ENCODE measurements at places on chromosomes 6 and 20.

GRCh38 chr6:151172751-151173150 is 67.0 kb upstream of the AKAP12 start:
- DNase-seq, result no peak

DNA sequence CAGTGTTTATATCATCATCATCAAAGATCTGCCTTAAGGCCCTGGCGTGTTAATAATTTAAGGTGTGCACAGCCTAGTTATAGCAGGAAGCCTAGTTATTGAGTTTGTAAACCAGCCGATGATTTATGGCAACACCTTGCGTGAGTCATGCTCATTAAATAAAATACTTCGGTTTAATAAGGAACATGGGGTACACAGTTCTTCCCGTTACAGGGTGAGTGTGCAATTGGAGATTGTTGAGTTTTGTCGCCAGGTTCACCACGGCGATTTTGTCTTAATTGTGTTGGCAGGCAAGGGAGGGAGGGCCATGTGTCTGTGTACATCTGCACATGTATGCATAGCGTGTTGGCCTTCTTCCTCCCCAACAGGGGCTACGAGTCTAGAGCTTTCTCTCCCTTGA is 104.0 kb downstream of the TFAP2A start:
- DNase-seq, result no peak

- no peak for DNase-seq
Observed at GRCh38 chr6:142868917-142869316, 76.1 kb downstream of the HIVEP2 start.

GRCh38 chr20:15081261-15081660 is 743.8 kb upstream of the FLRT3 start:
- no peak for DNase-seq

DNA sequence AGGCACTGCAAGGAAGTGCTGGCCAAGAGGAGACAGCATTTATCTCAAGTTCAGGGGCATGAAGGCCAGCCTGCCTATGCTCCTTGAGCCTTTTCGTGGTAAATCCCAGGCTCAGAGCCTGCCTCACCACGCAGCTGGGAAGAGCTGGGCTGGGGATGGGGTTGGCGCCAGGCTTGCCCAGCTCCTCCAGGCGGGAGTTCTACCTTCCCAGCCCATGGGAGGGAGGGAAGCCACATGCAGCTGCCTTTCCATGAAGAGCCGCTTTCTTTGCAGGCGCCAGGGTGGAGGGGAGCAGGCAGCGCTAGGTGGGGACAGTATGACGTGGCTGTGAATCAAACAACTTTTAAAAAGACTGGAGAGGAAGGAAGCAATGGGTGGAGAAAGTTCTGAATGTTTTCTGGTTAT is 19.5 kb upstream of the SIRT5 start:
- DNase-seq, result no peak

GRCh38 chr6:57104336-57104735 is 14.3 kb downstream of the ZNF451 start:
- DNase-seq, result no peak

DNA sequence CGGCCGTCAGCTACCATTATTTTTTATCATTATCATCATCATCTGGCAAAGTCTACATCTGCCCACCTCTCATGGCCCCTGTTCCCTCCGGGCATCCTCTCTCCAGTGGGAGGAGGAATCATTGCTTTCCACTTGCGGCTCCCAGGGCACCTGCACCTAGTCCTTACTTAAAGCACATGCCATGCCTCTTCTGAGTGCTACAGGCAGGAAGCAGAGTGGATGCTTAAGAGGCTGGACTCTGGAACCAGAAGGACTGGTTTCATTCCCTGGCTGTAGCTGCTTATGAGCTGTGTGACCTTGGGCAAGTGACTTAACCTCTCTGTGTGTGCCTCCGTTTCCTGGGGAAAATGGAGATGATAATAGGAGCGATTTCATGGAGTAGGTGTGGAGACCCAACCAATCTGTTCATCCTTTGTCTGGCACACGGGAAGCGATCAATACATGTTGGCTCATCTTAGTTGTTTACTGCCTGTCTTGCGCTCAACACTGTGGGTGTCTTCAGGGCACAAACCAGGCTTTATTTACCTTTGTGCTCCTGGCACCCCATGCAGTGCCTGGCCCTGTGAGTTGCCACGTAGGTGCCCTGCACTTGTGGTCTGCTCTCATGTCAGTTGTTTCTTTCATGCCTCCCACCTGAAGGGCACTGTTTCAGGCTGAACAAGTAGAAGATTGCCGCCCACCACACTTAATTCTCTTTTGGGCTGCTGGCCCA is 317.0 kb upstream of the SULF2 start:
- no peak for DNase-seq

DNA sequence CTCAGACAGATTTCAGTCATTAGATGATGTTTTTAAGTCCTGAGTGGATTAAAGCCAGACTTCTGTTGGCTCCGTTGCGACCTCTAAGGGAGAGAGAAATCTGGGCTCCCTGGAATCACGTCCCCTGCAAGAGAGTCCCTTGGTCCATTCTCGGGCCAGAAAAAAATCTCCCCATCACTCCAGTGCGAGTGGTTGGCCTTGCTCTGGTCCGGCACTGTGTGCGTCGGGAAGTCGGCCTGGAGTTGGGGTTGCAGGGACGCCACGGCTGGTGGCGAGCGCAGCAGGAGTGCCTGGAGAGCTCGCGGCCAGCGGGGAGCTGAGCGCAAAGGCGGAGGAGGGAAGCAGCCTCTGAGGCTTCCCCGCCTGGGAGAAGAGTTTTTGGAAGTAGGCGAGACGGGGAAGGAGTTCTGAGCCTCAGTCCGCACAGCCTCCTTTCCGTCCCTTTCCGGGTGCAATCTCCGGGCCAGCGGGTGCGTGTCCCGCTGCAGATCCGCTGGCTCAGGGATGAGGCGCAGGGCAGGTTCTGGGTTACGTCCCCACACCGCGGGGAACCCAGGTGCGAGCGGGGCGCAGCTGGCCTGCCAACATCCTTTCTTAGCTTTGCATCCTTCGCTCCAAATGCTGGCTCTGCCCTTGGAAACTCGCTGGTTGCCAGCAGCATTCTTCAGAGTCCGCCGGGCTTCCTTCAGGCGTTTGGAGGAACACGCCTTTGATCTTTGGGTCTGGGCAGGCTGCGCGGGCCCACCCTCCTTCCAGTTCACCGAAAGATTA is 6.8 kb downstream of the TCF21 start:
- DNase-seq, result no peak

DNA sequence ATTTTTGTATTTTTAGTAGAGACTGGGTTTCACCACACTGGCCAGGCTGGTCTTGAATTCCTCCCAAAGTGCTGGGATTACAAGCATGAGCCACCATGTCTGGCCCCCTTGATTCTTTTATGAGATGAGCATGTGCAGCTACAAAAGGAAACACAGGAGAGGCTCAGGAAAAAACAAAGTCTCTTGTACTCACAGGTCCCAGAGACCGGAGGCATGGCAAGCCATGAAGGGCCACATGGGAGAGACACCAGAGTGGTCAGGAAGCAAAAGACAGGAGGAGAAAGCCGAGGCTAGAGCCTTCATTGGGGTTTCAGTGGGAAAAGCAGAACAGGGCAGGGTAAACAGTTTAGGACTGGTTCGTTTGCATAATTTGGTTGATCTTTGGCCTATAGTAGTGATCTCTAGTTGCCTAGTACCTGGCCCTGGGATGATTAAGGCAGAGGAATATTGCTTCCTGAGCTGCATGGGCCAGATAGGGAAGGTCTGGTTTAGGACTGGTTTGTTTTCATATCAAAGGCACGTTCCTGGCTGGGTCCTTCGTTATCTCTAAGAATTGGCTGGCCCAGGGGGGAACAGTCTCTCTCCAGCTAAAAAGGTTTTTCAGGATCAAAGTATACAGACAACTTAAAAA is 48.2 kb upstream of the PRND start:
- DNase-seq, result no peak

- DNase-seq, result peak; percentile 50
Observed at GRCh38 chr6:30782425-30783014, 38.2 kb upstream of the IER3 start.

DNA sequence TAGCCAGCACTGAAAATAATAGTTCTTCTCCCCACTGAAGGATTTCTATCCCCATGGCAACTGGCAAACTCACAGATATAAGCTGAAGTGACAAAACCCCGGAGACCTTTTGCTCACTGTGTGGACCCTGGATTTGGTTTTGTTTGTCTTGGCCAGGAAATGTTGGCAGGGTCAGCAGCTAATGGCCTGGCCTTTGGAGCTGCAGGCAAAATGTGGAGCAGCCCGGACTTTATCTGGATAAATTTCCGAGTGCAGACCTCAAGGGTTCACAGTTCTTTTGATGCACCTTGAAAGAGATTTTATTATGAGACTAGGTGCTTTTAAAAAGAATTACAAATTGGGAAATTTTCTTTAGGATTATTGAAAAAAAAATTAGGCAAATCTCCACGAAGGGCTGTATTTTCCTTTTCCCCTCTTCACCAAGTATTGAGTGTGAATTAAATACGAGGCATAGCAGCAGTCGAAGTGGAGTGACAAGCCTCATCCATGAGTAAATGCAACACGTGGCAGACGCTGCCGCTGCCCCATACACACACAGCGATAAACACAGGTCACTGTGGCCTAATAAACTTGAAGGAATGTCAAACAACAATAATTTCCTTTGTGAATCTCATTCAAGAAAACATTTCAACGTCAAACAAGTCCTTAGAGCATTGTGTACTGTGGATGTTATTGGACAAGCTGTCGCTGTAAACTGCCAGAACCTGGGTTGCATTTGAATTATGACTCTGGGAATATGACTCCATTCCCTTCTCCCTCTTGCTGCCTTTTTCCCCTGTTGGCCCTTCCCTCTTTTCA is 35.1 kb upstream of the CCN6 start:
- DNase-seq, result peak; percentile 91

- DNase-seq, result no peak
Observed at GRCh38 chr6:151514000-151514730, 20.3 kb downstream of the CCDC170 start.

DNA sequence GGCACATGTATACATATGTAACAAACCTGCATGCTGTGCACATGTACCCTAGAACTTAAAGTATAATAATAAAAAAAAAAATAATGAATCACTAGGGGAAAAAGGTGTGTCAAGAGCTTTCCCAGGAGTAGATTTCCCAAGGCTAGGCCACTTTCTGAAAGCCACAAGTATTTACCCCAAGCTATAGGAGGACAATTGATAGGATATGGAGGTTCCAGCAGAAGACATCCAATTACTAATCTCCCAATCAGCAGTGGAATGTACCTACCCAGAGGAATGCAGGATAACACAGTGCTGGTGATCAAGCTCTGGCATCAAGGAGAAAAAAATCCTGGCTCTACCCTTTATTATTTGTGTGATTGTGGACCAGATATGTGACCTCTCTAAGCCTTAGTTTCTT is 562.7 kb downstream of the RFPL4B start:
- DNase-seq, result no peak

- DNase-seq, result peak; percentile 79
Observed at GRCh38 chr6:35601331-35602132, 87.2 kb downstream of the FKBP5 start.

GRCh38 chr6:11036977-11037430 is 7.1 kb downstream of the ELOVL2 start:
- DNase-seq, result no peak

Measured in SK-MEL-5 (cell line).